Left lung (tissue), 14 donors: ENCODE measurements at places on chromosomes 11 and 22. TPM values are rescaled to one million over a fixed set of nuclear protein-coding genes. Genes with fewer than 3 reads are reported as not detected.

Gene MN1
- total RNA-seq, result 5.1 TPM

Gene SYT7
- 6.4 TPM for total RNA-seq

DNA sequence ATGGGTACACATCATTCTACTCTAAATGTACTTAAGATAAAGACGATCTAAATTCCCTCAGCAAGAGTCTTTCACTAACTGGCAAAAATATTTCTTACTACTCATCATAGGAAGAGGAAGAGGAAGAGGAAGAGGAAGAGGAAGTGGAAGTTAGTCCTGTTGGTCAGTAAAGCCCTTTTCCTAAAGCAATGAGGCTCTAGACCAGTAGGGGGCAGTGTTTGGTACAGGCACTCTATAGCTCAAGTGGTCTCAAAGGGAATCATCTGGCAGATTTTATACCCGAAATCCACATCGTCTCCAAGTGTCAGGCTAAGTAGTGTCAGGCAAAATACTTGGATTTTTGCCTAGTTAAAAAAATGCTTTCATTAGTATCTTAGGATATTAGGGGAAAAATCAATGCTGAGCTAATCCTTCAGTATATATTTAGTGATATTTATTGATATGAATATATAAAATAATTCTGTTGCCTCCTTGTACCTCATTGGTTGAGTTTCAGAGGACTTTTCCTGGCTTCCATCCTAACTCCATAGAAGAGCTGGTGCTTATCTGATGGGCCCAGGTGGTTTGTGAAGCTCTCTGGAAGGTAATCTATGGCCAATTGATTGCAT lies 7.7 kb downstream of the BLID start:
- DNase-seq, result no peak

DNA sequence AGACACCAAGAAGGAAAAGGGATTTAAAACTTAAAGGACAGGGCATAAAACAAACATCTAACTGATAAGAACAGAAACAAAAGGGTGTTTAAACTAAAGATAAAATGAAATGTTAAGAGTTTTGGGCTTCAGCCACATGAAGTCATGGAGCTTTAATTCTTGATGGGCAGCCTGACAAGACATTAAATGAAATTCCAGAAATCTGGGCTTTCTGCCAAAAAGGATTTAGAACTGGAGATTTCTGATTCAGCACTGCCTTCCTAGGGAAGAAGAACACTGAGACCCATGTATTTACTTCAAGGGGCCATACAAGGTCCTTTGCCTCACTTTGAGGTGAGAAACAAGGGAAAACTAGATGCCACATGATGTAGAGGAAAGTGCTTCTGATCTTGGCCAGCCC lies 355.9 kb upstream of the RAG2 start:
- peak; percentile 29 for DNase-seq

DNA sequence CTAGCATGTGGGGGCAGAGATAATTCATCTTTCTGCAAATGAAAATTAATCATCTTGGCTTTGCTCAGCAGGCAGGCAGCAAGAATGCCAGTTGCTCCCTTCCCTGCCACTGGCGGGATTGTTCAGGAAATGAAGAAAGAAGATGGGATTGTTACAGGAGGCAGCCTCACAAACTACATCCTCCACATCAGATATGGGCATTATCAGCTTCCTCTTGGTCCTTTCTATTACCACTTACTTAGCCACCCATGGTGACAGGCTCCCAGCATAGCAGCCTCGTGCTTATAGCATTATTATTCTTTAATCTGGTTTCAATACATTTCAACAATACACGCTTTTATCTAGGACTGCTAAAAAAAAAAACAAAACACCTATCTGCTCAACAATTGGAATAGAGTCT lies 461.6 kb upstream of the ISX start:
- DNase-seq, result no peak

DNA sequence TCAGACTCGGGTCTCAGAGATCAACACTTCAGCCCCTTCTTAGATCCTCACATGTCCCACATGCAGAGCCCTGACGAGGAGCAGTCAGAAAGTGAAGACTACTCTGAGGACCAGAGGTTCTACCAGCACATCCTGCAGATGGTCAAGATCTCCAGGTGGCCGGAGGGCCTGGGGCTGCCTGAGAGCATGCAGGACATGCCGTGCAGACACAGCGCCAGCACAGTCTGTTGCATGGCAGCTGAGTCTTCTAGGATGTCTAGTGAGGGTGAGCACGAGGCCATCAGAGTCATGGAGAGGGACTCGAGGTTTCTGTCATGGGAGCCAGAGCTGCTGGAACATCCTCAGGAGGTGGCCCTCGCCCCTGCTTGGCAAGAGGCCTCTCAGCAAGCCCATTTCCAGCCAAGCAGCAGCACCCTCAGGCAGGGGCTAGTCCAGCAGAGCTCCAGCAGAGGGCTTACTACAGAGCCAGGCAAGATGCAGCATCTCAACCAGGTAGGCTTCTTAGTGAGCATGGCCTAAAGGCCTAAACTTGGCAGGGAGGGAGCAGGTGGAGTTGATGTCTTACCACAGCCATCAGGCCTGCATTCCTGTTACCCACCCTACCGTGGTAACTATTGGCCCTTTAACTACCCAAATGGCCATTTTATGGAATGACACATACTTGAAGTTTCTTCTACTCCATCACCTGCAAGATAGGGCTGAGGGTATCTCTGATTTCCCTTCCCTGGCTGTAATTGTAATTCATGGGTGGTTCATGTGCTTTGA lies 28.7 kb downstream of the CEP164 start:
- DNase-seq, result no peak

- DNase-seq, result no peak
These were observed 50.7 kb downstream of the RRAS2 start for GRCh38 chr11:14308114-14308896.

DNA sequence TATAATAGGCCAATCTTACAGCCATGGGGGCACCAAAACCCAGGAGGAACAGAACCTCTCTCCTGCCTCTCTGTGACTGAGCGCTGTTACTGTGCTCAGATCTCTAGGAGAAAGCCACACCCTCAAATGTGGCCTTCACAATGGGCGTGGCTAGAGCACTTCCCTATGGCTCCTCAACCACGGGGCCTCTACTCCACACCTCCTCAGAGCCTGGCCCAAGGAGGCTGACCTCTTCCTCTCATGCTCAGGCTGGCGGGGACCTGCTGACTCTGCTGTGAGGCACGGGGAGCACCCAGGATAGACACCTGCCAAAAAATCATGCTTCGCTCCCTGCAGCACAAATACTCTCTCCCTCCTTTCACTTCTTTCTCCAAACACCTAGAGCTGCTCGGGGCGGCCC lies 41.0 kb downstream of the C11orf58 start:
- DNase-seq, result no peak
